A549 treated with CORT108297 at 1 μM for 4 hours (cell line): ENCODE measurements at places on chromosomes 2 and 18. TPM values are rescaled to one million over a fixed set of nuclear protein-coding genes. Genes with fewer than 3 reads are reported as not detected.

KATNAL2 gene
- total RNA-seq: 1.7 to 3.3 TPM (median 1.8 TPM) in 5 replicates

GREB1L gene
- 1.4 to 2.9 TPM (median 1.9 TPM) in 5 replicates for total RNA-seq

KIF3C gene
- total RNA-seq: 44.1 to 60.7 TPM (median 53.1 TPM) in 5 replicates

SLC23A3 gene
- total RNA-seq: 0.47 to 1.0 TPM (median 0.72 TPM) in 5 replicates

ARHGAP25 gene
- total RNA-seq: 0.12 to 0.36 TPM (median 0.19 TPM) in 5 replicates

REG3A gene
- not detected in 5 replicates for total RNA-seq

TCF23 gene
- not detected in 5 replicates for total RNA-seq

ASB18 gene
- total RNA-seq: not detected in 5 replicates

RAB17 gene
- 0.13 to 0.28 TPM (median 0.18 TPM) in 4 of 5 replicates, not detected in the other for total RNA-seq

TRIM54 gene
- total RNA-seq: 0.45 to 0.71 TPM (median 0.61 TPM) in 5 replicates

CPO gene
- total RNA-seq: 0.09 to 0.15 TPM (median 0.12 TPM) in 3 of 5 replicates, not detected in the others

PSD4 gene
- total RNA-seq: 8.3 to 12.9 TPM (median 10.1 TPM) in 5 replicates

CHRNG gene
- not detected in 5 replicates for total RNA-seq

DNAJC5G gene
- not detected in 5 replicates for total RNA-seq

ITPRIPL1 gene
- total RNA-seq: not detected in 5 replicates

CRYGC gene
- total RNA-seq: not detected in 5 replicates

CLEC4F gene
- not detected in 5 replicates for total RNA-seq

ECEL1 gene
- total RNA-seq: 0.12 to 0.27 TPM (median 0.14 TPM) in 5 replicates

XDH gene
- total RNA-seq: 1.2 to 1.9 TPM (median 1.4 TPM) in 5 replicates

KCNE4 gene
- total RNA-seq: 0.66 to 0.90 TPM (median 0.83 TPM) in 5 replicates

NEURL3 gene
- 0.96 to 2.2 TPM (median 1.4 TPM) in 5 replicates for total RNA-seq

STPG4 gene
- 0.05 TPM in 1 of 5 replicates, not detected in the others for total RNA-seq

SLC14A1 gene
- total RNA-seq: 0.08 to 0.23 TPM (median 0.15 TPM) in 4 of 5 replicates, not detected in the other

CYP26B1 gene
- total RNA-seq: 10.9 to 18.3 TPM (median 15.1 TPM) in 5 replicates

COLEC12 gene
- total RNA-seq: 0.02 to 0.08 TPM (median 0.03 TPM) in 5 replicates

SLC35F6 gene
- 34.5 to 41.0 TPM (median 35.9 TPM) in 5 replicates for total RNA-seq

FOSL2 gene
- total RNA-seq: 42.3 to 56.8 TPM (median 48.3 TPM) in 5 replicates

IFIH1 gene
- total RNA-seq: 0.88 to 1.5 TPM (median 1.1 TPM) in 5 replicates

GKN1 gene
- 0.60 to 1.1 TPM (median 0.68 TPM) in 5 replicates for total RNA-seq

NEB gene
- 0.12 to 0.70 TPM (median 0.22 TPM) in 5 replicates for total RNA-seq

SEC11C gene
- 53.9 to 66.3 TPM (median 60.7 TPM) in 5 replicates for total RNA-seq

GALR1 gene
- total RNA-seq: not detected in 5 replicates

MYL1 gene
- not detected in 5 replicates for total RNA-seq

NGEF gene
- 15.2 to 21.6 TPM (median 17.6 TPM) in 5 replicates for total RNA-seq

SLC5A7 gene
- total RNA-seq: not detected in 5 replicates

SLC9A2 gene
- total RNA-seq: 2.8 to 3.4 TPM (median 3.3 TPM) in 5 replicates

NHEJ1 gene
- total RNA-seq: 13.7 to 15.4 TPM (median 14.9 TPM) in 5 replicates

CCDC85A gene
- 0.08 to 0.20 TPM (median 0.16 TPM) in 5 replicates for total RNA-seq

POTEC gene
- total RNA-seq: not detected in 5 replicates

PLGLB1 gene
- total RNA-seq: 0.38 to 1.0 TPM (median 0.80 TPM) in 5 replicates

CABYR gene
- total RNA-seq: 10.4 to 15.8 TPM (median 11.1 TPM) in 5 replicates

KRTCAP3 gene
- 0.17 to 0.76 TPM (median 0.62 TPM) in 5 replicates for total RNA-seq

SCN9A gene
- 2.8 to 5.6 TPM (median 4.5 TPM) in 5 replicates for total RNA-seq

C2orf78 gene
- not detected in 5 replicates for total RNA-seq

WNT10A gene
- 0.05 to 0.18 TPM (median 0.07 TPM) in 5 replicates for total RNA-seq

SNRNP27 gene
- 49.5 to 85.7 TPM (median 56.1 TPM) in 5 replicates for total RNA-seq

SIX3 gene
- 0.36 to 0.58 TPM (median 0.52 TPM) in 5 replicates for total RNA-seq

MC4R gene
- not detected in 5 replicates for total RNA-seq

OBSL1 gene
- total RNA-seq: 20.1 to 26.9 TPM (median 22.8 TPM) in 5 replicates

PTCD3 gene
- 56.2 to 120 TPM (median 77.0 TPM) in 5 replicates for total RNA-seq

ZC3H15 gene
- 78.1 to 107 TPM (median 84.8 TPM) in 5 replicates for total RNA-seq

ANKMY1 gene
- total RNA-seq: 8.0 to 12.7 TPM (median 12.1 TPM) in 5 replicates

COPS9 gene
- total RNA-seq: 228 to 319 TPM (median 293 TPM) in 5 replicates

FER1L5 gene
- total RNA-seq: 0.01 to 0.02 TPM (median 0.01 TPM) in 3 of 5 replicates, not detected in the others

SERPINB2 gene
- 0.03 to 0.09 TPM (median 0.05 TPM) in 3 of 5 replicates, not detected in the others for total RNA-seq

STAT1 gene
- total RNA-seq: 56.4 to 64.2 TPM (median 61.2 TPM) in 5 replicates

MREG gene
- 4.5 to 5.9 TPM (median 5.4 TPM) in 5 replicates for total RNA-seq

FLACC1 gene
- total RNA-seq: 0.09 to 0.31 TPM (median 0.18 TPM) in 4 of 5 replicates, not detected in the other

CYS1 gene
- total RNA-seq: 0.81 to 1.8 TPM (median 1.3 TPM) in 5 replicates
